ENCODE measurements at places on chromosomes 1 and 21. TPM values are rescaled to one million over a fixed set of nuclear protein-coding genes. Genes with fewer than 3 reads are reported as not detected.

POU2F1 gene
- 21.9 TPM for total RNA-seq

GRCh38 chr1:24641646-24642151 lies 1.4 kb upstream of the SRRM1 start:
- peaks cover 9% of the 10 kb centered on the region for H3K4me1 ChIP-seq
- peak overlapping the region; percentile 48 for H3K4me3 ChIP-seq
- no peaks in the 10 kb centered on the region for H3K27me3 ChIP-seq
- DNase-seq: peak; percentile 49
- peaks cover 8% of the 10 kb centered on the region for H3K36me3 ChIP-seq

DNA sequence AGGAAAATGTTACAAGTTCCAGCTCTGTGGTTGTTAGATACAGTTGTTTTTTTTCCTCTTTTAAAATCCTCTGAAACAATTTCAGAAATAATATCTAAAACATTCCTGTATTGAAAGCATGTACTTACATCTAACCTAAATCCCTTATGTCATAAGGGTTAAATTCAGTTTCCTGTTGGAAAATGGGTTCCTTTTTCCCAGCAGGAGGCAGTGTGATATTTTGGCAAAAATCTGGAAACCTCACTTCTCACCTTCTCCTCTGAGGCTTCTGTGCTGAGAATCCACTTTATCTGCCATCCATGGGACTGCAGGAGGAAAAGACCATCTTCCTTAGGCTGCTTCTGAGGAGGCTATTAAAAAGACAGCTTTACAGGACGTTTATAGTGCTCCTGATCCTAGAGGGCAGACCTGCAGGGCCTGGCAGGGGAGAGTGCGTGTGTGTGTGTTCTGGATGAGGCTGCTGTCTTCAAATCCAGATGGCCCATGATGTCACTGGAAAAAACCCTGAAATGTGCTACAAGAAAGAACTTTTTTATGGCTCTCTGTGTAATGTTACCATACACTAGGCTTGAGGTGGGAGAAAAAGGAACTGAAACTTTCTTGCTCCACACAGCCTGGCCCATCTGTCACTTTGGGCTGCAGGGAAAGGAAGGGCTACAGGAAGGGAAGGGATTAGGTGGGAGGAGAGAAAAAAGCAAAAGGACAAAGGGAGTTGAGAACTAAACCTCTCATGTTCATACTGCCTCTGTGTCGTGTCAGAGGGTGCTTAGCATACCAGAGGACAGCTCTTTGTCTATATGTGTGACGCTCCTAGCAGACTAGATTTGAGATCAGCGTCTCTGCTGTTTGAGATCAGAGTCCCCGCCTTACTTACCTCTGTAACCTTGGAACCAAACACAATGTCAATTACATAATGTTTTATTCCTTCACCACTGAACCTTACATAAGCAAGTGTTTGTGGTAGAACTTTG lies 379.2 kb upstream of the SPAG17 start:
- H3K36me3 ChIP-seq: no peaks in the 10 kb centered on the region
- DNase-seq: no peak
- H3K4me1 ChIP-seq: no peaks in the 10 kb centered on the region
- H3K4me3 ChIP-seq: no peak overlapping the region

DNA sequence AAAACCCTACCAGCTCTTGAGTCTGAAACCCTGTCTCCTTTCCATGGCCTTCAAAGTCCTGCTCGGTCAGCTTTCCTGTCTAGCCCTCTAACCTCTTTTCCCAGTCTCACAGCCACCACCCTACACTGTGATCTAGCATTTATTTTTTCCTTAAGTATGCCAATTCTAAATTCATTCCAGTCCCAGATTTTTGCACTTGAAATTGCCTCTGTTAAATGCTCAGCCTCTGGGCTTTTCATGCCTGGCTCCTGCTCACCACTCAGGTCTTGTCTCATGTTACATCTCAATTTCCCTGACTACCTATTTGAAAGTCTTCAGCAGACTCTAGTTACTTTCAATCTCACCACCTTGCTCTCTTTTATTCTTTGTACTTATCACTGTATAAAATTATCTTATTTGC lies 176.2 kb downstream of the ADGRL4 start:
- no peak overlapping the region for H3K4me3 ChIP-seq
- H3K36me3 ChIP-seq: no peaks in the 10 kb centered on the region
- H3K4me1 ChIP-seq: peaks cover 5% of the 10 kb centered on the region
